ENCODE measurements at places on chromosomes 6 and 20.

DNA sequence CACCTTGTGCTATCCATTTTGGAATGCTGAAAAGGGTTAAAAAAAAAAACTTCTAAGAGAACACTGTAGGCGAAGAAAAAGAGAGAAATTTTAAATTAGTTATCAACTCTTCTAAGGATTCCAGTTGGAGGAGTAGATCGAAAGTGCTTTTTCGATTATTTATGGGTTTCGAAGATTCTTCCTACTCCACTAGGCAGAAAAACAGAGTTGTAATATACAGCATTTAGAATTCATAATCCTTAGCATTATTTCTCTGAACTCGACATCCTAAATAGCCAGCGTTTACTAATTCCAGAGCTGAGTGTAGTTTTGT is 817 bp upstream of the RNF217 start:
- DNase-seq = no peak

DNA sequence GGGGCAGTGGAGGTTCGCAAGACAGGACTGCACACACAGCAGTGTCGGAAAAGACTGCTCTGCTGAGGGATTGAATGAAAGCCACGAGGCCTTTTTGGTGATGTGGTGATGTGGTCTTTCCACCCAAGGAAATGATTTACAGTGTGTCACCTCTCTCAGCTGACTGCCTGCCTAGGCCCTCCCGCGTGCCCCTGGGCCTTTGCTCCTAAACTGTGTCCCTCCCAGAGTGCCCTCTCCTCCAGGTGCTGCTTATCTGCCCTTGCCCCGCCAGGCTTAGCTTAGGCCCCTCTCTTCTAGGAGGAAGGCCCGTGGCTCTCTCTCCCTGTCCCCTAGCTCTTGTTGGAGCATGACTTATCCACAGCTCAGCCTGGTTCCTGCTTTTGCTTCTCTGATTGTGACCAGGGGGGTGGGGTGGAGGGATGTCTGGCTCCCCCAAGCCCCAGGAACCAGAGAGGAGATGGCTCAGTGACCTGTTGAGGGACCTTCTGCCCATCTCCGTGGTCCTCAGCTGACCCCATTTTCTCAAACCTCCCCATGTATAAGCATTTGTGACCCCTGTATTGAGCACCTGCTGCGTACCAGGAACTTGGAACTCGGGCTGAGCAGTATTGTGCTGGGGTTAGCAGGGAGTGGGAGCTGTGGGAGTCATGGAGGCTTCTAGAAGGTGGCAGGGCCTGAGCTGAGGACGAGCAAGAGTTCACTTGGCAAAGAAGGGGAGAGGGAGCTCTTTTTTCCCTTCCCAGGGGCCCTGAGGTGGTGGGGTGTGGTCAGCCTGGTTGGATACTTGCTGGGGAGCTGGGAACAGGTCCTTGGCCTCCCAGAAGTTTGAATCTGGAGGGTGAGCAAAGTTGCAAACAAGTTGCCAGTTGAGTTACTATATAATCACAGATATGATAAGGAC is 2.2 kb downstream of the SRC start:
- no peak for DNase-seq

DNA sequence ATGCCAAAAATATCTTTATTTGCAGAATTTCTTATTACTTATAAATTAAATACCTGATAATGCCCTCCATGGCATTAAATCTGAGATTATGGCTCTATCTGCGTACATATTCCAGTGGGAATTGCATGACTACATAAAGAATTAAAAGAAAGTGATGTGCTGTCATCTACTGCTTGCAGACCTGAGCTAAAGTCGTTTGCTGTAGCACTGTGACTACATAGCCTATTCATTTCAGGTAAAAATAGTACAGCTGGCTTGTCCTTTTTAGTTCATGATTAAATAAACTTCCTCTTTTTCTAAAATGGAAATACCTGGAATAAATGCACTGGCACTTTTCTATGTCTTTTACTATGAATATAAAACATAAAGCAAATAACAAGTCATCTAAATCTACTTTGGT is 78.1 kb downstream of the CGA start:
- no peak for DNase-seq

DNA sequence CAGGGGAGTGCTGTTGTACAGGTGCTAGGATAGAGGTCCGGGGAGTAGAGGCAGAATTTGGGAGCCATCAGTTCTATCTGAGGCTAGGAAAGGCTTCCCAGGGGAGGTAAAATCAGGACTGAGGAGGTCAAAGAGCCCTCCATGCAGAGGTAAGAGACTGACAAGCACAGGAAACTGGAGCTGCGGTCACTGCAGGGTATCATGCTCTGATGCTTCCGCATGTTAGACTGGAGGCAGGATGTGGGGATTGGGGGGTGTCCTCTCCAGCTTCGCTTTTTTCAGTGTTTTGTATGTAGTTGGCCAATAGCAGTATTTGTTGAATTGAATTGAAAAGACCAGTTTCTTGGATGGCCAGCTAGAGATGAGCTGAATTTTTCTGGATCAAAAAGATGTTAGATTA is 87.8 kb downstream of the SLC22A3 start:
- DNase-seq = no peak

DNA sequence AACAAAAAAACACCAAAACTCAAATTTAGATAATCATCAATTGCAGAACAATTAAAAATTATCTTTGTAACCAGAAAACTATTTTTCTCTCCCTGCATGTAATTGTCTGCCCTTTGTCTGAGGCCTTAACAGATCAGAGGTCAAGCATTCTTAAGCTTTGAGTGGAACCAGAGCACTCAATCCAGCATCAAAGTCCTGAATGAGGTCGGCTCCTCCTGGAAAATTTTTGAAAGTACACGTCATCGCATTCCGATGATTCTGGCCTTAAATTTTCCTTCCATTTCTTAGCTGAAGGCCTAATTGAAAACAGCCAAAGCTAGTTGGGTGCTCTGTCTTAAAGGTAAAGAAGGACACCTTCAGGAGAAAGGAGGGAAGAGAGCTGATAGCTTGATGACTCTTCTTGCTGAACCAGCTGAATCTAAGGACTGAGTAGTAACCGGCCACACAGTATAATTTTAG is 510.2 kb upstream of the SULF2 start:
- no peak for DNase-seq

- no peak for DNase-seq
These were observed 154.2 kb upstream of the QKI start for GRCh38 chr6:163260111-163260895.

- DNase-seq = no peak
These were observed 623.9 kb downstream of the DOK5 start for GRCh38 chr20:55099251-55099650.

DNA sequence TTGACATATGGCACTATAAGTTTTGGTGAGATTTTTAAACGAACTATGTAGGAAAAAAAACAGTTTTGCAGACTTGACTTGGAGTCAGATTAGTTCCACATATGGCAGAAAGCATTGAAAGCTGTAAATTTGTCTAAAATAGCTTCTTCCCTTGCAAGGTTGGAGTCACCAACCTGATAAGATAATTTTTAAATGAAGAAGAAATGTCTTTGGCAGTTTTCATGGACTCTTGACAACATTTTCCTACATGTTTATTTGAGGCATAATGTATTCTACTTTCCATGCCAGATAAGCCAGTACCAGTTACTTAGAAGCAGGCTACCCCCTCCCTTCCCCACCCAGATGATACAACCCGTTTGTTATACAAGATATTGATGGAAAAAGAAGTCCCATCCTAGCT is 5.2 kb downstream of the KLHL32 start:
- no peak for DNase-seq

GRCh38 chr6:14075095-14075503 is 42.5 kb upstream of the CD83 start:
- DNase-seq = no peak

GRCh38 chr6:34914358-34914757 is 25.3 kb downstream of the ANKS1A start:
- DNase-seq = no peak

DNA sequence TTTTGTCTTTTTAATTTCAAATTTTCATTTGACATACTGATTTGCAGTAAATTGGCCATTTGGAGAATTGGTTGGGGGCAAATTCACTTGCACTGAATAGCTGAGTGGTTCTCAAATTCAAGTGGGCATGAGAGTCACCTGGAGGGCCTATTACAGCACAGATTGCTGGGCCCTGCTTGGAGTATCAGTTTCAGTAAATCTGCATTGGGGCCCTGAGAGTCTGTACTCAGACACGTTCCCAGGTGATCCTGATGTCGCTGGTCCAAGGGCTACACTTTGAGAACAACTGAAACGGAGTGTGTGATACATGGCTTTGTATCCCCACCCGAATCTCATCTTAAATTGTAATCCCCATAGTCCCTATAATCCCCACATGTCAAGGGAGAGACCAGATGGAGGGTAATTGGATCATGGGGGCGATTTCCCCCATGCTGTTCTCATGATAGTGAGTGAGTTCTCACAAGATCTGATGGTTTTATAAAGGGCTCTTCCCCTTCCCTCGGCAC is 115.9 kb downstream of the KLHL32 start:
- no peak for DNase-seq

DNA sequence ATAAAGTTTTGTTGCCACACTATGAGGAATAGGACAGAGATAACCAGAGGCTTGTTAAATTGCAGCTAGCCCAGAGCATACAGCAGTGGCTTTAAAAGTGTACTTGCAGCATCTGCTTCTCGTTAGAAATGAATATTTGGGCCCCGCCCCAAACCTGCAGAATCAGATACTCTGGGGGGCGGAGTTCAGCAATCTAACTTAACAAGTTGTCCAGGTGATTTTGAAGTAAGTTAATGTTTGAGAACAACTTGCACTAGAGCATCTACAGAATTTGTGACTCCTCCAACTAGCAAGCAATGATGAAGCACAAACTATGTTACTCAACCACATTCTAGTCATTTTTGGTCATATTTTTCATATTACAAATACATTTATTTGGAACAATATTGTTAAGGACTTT is 10.6 kb upstream of the SUPT3H start:
- DNase-seq = no peak

DNA sequence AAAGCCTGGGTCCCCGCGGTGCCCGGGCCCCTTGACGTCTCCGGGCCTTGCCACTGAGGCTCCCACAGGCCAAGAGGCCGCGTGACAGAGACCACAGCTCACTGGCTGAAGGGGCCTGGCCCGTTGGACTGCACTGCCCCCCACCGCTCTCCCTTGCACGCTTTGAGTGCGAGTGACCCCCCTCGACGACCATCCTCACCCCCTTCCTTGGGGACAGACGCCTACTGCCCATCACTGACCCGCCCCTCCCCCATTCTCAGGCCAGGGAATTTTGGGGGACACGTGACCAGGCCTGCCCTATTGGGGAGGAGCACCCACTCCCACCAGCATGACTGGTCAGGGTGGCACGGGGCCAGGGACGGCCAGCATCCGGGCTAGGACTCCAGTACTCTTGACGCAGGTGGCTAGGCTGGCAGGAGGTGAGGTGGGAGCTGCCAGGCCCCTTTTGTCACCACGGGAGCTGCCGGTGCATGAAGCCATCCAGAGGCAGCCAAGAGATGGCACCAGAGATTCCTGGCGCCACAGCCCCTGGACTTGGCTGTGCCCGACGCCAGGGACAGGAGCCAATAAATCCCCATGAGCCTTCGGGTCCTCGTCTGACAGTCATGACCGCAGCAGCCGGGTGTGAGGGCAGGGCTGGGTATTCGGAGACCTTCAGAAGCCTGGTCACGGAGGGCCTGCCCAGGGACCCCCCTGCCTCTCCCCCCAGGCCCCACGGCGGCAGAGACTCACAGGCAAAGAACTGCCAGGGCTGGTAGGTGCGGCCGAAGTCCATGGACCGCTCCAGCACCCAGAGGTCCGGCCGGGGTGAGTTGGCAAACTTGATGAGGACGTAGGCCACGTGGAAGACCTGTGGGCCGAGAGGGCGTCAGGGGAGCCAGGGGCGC is 14.5 kb downstream of the LAMA5 start:
- DNase-seq = no peak

- DNase-seq = no peak
These were observed 147.0 kb downstream of the CDH26 start for GRCh38 chr20:60104993-60105803.

- no peak for DNase-seq
These were observed 303.6 kb downstream of the TRDN start for GRCh38 chr6:123333000-123333756.

DNA sequence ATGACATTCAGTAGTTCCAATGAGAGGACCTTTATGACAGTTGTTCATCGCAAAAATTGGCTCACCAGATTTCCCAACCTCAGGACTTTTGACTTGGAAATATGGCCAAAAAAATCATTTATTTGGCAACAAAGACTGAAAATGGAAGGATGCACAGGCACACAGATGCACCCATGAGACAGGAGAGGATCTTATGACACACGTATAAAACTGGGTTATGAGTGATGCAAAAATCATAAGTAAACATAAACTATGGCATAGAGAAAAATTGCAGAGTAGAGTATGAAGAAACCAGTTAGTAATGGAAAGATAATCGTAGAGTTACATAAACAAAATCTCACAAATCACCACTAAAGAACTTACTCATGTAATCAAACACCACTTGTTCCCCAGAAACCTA is 546.9 kb downstream of the ADGRB3 start:
- no peak for DNase-seq

- DNase-seq = no peak
These were observed 22.5 kb downstream of the MAP3K5 start for GRCh38 chr6:136769759-136770158.

DNA sequence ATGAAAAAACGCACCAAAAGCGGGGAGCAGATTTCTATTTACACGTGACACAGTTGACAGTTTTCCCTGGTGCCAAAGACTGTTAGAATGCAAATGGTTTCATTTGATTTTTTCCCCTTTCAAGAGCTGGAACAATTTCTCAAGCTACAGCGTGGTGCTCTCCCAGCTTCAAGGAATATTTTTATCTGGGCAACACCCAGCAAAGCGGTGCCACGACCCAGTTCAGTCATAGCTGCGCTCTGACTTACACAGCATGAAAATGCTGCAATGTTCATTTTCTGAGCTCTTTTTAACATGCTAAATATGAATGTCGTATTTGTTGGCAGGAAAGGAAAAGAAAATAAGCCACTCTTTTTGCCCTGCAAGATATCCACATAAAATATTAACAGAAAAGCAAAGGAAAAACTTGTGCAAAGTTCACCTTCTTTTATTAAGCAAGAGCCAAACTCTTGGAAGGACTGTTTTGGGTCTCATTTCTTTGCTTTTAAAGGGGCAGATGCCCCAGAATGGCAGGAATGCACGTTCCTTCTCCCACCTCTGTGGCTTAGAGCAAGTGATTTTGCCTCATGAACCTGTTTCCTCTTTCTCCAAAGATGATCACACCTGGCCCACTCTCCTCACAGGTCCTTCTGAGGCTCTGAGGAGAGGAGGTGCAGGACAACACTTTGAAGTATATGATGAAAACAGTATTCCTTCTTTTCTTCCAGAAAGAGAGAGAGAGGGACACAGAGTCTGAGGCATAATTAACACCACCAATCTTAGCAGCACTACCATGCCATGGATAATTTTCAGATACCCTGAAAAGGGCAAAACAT is 47.0 kb downstream of the TTI1 start:
- DNase-seq = no peak

- DNase-seq = no peak
These were observed 34.5 kb downstream of the APCDD1L start for GRCh38 chr20:58480551-58481336.

Data from GM13976 (cell line).